LHCN-M2 (cell line): ENCODE measurements at places on chromosomes 6 and 20.

DNA sequence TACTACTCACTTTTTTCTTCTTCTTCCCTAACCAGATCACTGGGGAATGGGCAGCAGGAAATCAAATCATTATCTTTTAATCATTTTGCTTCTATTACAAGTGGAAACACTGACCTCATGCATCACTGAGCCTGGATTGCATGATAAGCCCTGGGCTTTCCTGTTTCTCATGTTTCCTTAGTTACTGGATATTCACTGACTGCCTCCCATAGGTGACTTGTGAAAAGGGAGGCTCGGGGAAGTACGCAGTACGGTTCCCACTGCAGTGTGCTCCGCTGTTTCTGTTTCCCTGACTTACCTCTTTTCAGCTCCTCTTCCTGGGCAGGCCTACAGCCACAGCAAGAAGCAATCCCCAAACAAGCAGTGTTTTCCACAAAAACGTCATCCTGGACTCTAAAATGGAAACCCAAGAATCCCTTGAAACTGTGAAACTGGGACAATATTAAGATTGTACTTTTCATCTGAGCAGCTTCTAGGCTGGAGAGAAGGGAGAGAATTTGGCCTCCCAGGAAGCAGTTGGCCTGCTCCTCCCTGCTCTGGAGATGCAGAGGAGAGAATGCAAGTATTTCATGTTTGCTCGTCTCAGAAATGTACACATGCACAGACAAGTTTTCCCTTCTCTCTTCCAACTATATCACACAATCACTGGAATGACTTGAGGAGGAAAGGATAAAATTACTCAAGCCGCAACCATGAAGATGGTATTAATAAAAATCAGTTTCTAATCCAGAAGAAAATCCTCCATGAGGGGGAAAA lies 13.1 kb downstream of the BTNL2 start:
- no peak for DNase-seq

GRCh38 chr6:166958926-166959861 lies 2.8 kb upstream of the RNASET2 start:
- DNase-seq: no peak

GRCh38 chr20:11270566-11270965 lies 596.8 kb upstream of the JAG1 start:
- DNase-seq: no peak

- DNase-seq: no peak
Observed at GRCh38 chr20:24483435-24484080, 14.1 kb downstream of the SYNDIG1 start.

GRCh38 chr6:161414707-161415106 lies 140.8 kb upstream of the AGPAT4 start:
- no peak for DNase-seq

- no peak for DNase-seq
Observed at GRCh38 chr6:157232161-157232895, 91.0 kb downstream of the TMEM242 start.

DNA sequence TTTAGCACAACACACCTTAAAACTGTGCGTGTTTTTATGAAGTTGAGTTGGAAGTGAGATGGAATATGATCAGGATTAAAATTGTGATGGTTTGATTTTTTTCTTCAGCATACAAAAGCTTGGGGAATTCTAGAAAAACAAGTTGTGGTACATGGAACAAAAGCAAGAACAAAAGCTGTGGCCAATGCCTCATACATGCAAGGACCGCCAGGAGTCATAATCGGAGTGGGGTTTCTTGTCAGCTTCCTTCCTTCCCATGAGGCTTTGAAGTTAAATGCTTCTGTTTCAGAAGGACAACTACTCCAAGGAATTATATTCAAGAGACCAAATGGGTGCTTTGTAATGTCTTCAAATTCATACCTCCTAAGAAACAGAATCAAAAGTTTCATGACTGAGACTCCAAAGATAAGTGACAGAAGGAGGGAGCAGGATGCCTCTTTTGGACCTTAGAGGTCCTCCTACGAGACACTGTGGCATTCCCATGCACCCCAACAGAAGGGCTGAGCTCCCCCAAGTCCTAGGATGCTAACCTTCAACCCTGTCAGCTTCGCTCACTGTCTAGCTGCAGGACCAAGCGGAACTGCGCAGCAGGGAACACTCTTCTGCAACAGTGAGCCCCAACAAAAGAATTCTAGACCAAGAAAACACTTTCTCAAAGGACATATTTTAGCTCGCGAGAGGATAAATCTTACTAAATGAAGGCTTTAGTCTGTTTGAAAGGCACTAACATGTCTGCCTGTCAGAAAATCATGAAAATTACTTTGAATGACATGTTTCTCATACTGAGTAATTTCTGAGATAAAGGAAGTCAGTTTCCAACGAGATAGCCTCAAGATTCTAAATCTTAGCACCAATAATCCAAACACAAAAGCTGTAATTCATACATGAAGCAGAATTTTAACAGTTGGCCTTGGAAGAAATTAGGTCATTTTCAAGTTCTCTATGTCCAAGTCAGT lies 108.5 kb upstream of the NHSL1 start:
- DNase-seq: no peak

DNA sequence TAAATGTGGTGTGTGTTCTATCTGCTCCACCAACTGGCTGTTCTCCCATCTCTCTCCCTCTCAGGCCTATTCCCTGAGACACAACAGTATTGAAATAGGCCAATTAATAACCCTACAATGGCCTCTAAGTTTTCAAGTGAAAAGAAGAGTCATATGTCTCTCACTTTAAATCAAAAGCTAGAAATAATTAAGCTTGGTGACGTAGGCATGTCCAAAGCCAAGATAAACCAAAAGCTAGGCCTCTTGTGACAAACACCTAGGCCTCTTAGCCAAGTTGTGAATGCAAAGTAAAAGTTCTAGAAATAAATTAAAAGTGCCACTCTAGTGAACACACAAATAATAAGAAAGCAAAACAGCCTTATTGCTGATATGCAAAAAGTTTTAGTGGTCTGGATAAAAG lies 29.9 kb downstream of the MTCL3 start:
- no peak for DNase-seq

- DNase-seq: peak; percentile 65
Observed at GRCh38 chr6:133512410-133513016, 271.4 kb downstream of the EYA4 start.

DNA sequence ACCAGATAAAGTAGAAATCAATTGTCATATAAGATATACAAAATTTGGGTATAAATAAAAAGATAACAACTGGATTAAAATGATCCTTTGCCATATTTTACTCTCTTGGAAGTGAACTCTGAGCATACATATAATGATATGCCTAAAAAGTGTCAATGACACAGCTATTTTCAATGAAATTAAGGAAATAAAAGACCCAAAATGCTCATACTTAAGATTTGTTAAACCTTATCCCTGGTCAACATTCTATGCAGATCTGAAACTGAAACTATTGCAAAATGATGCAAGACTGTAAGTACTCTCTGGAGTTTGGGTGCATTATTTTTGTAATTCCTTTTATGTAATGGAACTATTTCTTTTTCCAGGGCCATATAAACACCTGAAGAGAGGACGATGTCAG lies 119.0 kb upstream of the SGK1 start:
- peak; percentile 23 for DNase-seq

- peak; percentile 69 for DNase-seq
Observed at GRCh38 chr6:85484948-85485347, 35.1 kb downstream of the NT5E start.

DNA sequence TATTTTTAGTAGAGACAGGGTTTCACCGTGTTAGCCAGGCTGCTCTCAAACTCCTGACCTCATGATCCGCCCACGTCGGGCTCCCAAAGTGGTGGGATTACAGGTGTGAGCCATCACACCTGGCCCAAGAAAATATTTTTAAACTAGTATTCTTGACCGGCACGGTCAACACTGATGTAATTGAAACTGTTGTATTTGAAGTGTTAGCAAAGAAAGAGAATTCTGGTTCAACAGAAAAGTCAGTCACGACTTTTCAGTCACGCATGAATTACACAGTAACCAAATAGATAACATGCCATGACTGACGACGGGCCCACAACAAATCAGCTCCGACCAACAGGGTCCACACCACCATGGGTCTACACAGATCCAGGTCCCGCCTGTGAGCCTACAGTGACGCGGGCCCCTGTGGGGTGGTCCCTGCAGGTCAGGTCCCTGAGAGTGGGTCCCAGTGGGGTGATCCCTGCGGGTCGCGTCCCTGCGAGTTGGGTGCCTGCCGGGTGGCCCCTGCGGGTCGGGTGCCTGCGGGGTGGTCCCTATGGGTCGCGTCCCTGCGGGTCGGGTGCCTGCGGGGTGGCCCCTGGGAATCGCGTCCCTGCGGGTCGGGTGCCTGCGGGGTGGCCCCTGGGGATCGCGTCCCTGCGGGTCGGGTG lies 1.0 kb downstream of the GMEB2 start:
- no peak for DNase-seq

DNA sequence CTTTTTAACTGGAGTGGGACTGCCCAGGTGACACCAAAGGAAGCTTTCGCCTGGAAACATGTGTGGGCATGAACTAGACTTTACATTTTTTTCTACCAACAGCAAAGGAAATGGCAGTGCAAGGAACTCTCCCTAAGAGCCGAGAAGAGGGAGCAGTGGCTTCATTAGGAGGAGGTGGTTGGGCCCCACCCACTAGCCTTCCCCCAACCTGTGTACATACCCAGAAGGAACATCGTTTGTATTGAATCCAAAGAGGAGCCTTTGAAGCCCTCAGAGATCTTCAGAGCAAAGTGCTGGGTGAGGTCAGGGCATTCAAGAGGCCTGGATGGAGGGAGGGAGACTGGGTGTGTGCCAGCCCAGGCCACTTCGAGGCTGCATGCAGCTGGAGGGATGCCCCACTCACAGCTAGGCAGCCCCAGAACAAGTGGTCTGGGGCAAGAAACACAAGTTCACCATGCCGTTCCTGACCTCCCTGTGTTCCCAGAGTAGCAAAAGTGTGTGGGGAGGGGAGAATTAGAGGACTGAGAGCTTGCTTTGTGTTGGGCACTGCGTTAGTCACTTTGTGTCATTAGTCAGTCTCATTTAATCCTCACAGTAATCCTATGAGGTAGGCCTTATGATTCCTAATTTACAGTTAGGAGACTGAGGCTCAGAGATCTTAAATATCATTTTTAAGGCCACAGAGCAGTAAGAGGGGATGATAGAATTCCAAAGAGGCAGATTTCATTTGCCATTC lies 191.6 kb upstream of the SUPT3H start:
- DNase-seq: no peak

- no peak for DNase-seq
Observed at GRCh38 chr6:170027647-170028043, 263.2 kb downstream of the DLL1 start.

DNA sequence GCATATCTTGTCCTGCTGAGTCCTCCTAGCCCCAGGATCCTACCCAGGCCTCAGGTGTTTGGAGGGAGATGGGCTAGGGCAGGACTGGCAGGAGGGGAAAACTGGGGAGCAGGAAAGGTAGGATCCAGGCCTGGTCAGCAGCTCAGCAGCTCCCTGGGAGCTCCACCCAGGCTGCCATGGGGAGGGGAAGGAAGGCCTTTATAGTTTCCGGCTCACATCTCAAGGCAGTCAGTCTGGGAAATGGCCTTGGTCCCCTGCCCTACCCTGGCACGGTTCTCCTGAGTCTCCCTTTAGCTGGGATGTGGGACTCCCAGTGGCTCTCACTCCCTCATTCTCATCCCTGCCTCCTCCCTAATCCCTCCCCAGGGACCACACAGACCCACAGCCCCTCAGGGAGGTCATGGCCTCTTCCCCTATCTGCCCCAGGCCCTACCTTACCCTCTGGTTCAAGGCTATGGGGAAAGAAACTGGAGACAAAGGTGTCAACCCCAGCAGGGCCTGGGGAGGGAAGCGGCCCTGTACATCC lies 1.6 kb downstream of the SLC44A4 start:
- no peak for DNase-seq

DNA sequence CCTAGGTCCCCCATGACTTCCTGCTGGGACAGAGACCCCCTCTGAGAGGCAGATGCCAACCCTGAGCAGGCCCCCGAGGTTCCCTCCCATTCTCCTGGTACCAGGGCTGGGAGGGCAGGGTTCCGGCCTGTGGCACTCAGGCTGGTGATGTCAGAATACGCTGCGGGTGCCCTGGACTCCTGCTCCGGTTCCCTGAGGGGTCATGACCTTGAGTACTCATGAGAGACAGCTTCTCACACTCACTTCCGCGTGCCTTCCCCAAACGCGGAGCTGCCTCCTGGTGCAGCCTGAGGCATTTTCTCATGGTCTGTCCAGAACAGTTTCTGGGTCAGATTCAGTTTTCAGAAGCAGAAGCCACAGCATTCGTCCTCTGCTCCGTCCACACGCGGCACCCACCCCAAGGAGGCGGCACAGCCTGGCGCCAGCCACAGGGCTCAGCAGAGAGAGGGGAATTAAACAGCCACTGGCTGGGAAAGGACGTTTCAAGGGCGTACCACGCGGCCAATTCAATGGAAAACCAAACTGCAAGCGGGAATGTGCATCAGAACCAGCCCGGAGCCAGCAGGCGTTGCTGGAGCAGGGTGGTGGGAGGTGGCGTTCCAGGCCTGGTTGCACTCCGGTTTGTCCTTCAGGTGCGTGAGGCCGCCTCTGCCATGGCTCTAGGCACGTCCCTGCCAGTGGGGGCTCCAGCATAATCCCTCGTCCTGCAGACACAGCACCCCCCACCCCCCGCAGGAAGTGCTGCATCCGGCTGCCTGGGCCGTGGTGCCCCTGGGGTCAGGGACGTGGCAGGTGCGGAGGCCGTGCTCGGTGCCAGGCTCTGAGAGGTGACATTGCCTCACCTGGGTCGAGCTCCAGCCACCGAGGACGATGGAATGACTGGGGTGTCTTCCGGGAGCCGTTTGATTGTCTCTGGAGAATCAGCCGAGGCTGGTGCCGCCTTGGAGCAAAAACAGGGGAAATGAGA lies 58.3 kb upstream of the BHLHE23 start:
- no peak for DNase-seq

- DNase-seq: peak; percentile 72
Observed at GRCh38 chr6:2448826-2449571, 203.6 kb upstream of the GMDS start.

- no peak for DNase-seq
Observed at GRCh38 chr6:3315841-3316240, 57.1 kb downstream of the PSMG4 start.

- DNase-seq: no peak
Observed at GRCh38 chr6:39978240-39978639, 44.0 kb upstream of the MOCS1 start.

- no peak for DNase-seq
Observed at GRCh38 chr6:22653980-22654610, 84.7 kb downstream of the HDGFL1 start.

DNA sequence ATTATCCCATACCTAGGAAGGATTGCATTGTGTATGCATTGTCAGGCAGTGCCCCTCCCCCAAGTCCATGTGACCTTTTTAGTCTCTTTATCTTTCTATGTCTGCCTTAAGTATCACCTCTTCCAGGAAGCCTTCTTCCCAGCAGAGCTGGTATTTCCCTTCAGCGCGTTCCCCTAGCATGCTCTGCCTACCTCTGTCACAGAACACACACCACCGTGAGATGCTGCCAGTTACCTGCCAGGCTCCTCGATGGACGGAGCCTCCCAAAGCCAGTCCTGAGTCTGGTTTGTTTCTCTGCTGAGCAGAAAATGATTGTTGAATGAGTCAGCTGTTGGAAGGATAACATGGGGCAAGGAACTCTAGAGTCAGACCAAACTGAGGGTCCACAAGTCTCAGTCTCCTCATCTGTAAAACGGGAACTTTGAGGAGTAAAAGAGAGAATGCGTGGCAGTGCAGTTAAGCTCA lies 11.3 kb upstream of the ZNF335 start:
- DNase-seq: no peak

GRCh38 chr6:37619641-37620040 lies 78.0 kb downstream of the MDGA1 start:
- DNase-seq: no peak

GRCh38 chr6:9332241-9332780 lies 897.0 kb upstream of the SLC35B3 start:
- DNase-seq: no peak
